ENCODE measurements at places on chromosomes 4 and X.
A peak's percentile ranks its signal among the peaks of the same experiment; 100 is the strongest.

- H3K4me1 ChIP-seq = no peaks in the 10 kb centered on the region
- H3K36me3 ChIP-seq = no peaks in the 10 kb centered on the region
- DNase-seq = no peak
- H3K4me3 ChIP-seq = no peak overlapping the region
- no peaks in the 10 kb centered on the region for H3K27me3 ChIP-seq
Measured at GRCh38 chr4:42498040-42498439, 100.8 kb downstream of the SHISA3 start.

GRCh38 chr4:76674983-76675382, 223.0 kb downstream of the SOWAHB start:
- no peak overlapping the region for H3K27ac ChIP-seq
- H3K27me3 ChIP-seq = no peaks in the 10 kb centered on the region
- H3K36me3 ChIP-seq = peaks cover 25% of the 10 kb centered on the region
- H3K4me1 ChIP-seq = peaks cover 43% of the 10 kb centered on the region
- no peak overlapping the region for H3K4me3 ChIP-seq

- no peaks in the 10 kb centered on the region for H3K27me3 ChIP-seq
- DNase-seq = no peak
- H3K4me3 ChIP-seq = no peak overlapping the region
- H3K36me3 ChIP-seq = no peaks in the 10 kb centered on the region
- no peak overlapping the region for H3K27ac ChIP-seq
Measured at GRCh38 chr4:139922406-139923024, 231.5 kb downstream of the MAML3 start.

DNA sequence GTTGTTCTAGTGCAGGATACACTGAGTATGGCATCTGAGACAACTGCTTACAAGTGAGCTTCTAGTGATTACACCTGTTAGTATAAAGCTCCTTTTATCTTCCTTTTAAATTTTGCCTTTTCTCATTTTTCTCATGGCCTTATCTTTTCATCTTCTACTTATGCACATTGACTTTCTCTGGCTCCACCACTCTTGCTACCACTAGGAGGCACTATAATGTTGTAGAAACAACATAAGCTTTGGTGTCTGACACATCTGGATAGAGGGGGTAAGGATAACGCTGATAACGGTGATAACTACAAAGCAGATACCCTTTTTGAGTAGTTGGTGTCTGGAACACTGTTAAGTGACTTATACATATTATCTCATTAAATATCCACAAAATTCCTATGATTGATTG, 187.4 kb upstream of the TEX13C start:
- H3K4me3 ChIP-seq = no peak overlapping the region
- H3K4me1 ChIP-seq = no peaks in the 10 kb centered on the region
- H3K27ac ChIP-seq = no peak overlapping the region
- no peaks in the 10 kb centered on the region for H3K36me3 ChIP-seq
- no peaks in the 10 kb centered on the region for H3K27me3 ChIP-seq

GRCh38 chrX:125681058-125681457, 361.4 kb downstream of the TEX13C start:
- no peak overlapping the region for H3K27ac ChIP-seq
- no peaks in the 10 kb centered on the region for H3K36me3 ChIP-seq
- no peaks in the 10 kb centered on the region for H3K27me3 ChIP-seq
- H3K4me3 ChIP-seq = no peak overlapping the region
- DNase-seq = no peak

- no peaks in the 10 kb centered on the region for H3K36me3 ChIP-seq
- DNase-seq = no peak
- peaks cover 4% of the 10 kb centered on the region for H3K4me1 ChIP-seq
- peaks cover 7% of the 10 kb centered on the region for H3K27me3 ChIP-seq
- H3K4me3 ChIP-seq = no peak overlapping the region
Measured at GRCh38 chr4:7108660-7109059, 40.8 kb upstream of the GRPEL1 start.

DNA sequence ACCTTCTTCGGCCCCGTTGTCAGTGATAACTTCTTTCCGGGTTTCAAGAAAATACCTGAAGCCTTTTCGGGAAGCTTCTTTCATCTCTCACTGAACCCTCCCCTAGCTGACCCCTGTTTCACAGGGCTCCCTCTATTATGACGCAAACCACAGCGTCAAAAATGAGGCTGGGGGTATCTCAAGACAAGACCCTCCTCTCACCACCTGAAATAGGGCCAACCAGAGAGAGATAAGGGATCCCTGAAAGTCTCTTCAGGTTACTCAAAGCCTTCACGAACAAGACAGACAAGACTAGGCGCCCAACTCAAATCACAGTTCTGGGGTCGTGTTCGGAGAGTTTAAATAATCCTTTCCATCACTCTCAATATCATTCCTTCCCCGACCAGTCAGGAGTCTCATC, 1.2 kb downstream of the PHF8 start:
- H3K4me1 ChIP-seq = peaks cover 23% of the 10 kb centered on the region
- peak overlapping the region; percentile 93 for H3K4me3 ChIP-seq
- H3K36me3 ChIP-seq = peaks cover 40% of the 10 kb centered on the region
- H3K27ac ChIP-seq = peak overlapping the region; percentile 94

DNA sequence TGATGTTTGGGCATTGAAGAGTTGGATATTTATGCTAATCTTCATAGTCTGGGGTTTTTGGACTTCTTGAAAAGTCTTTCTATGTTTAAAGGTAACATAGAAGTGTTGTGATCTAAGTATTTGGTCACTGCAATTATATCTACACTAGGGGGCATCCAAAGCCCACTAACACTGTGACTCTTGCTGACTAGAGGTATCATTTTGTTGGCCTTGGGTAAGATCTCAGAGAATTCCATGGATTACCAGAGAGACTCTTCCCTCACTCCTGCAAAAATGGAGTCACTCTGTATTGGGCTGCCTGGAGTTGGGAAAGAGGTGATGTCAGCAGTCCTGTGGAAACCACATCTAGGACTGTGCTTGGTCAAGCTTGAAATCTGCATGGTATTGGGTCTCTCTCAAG, 1077.6 kb downstream of the FAM133A start:
- no peaks in the 10 kb centered on the region for H3K4me1 ChIP-seq
- no peaks in the 10 kb centered on the region for H3K27me3 ChIP-seq
- no peak overlapping the region for H3K27ac ChIP-seq
- DNase-seq = no peak
- no peak overlapping the region for H3K4me3 ChIP-seq
- H3K36me3 ChIP-seq = no peaks in the 10 kb centered on the region

DNA sequence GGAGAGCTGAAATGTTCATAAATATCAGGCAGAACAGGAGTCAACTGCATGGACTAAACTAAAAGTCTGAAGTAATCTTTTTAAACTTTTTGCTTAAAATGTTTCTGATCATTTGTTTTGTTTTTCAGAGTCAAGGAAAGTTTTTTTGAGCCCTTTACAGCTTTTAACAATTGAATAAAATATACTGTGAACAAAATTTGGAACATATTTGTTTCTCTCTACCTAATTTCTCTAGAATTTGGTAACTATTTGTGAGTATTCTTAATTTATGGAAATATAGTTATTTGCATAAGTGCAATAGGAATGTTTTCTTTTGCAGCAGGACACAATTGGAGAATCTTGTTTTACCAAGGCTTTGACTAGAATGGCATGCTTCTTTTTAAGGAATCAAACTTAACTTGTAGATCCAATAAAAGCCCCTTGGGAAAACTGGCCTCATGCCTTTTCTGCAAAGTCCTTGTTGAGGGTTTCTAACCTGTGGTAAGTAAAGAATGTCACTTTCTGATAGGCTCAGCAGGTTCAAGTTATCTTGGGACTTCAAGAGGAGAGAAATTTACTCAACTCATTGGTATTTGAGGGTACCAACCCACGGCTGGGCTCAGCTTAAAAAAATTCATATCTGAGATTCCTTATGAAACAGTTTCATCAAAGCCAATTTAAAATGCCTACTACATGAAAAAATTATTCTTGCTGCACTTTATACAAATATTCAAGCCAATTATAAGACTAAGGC, 91.5 kb downstream of the UPRT start:
- no peaks in the 10 kb centered on the region for H3K36me3 ChIP-seq
- H3K4me3 ChIP-seq = no peak overlapping the region
- no peak overlapping the region for H3K27ac ChIP-seq
- no peaks in the 10 kb centered on the region for H3K4me1 ChIP-seq

GRCh38 chrX:18643853-18644252, 28.1 kb downstream of the RS1 start:
- no peaks in the 10 kb centered on the region for H3K4me1 ChIP-seq
- H3K4me3 ChIP-seq = no peak overlapping the region
- DNase-seq = no peak
- H3K27ac ChIP-seq = no peak overlapping the region

DNA sequence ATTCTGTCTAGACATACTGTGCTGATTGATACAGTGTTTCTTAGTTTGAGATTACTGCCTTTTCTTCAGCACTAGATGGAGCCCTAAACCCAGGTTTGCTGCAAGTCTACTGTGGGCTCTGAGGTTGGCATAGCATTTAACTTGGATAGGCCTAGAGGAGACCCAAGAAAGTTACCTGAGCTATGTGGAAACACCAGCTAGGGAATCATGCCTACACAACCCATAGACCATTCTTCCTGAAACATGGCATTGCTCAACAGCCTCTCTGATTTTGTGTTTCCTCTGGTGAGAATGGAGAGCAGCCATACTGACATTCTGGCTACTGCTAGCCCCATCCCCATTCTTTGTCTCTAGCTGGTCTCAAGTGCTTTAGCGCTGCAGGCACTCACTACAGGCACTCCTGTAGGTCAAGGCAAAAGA, 287.7 kb upstream of the PCDH18 start:
- H3K27ac ChIP-seq = no peak overlapping the region
- no peaks in the 10 kb centered on the region for H3K4me1 ChIP-seq
- no peak overlapping the region for H3K4me3 ChIP-seq
- DNase-seq = peak; percentile 32

GRCh38 chrX:20266810-20267606, at the start of gene RPS6KA3:
Gene RPS6KA3, minus strand, starts transcription at chrX:20266909. Its CDS starts 277 bp downstream, at chrX:20266632.
- H3K27me3 ChIP-seq = no peaks in the 10 kb centered on the region
- peak within 1 kb of the TSS; percentile 96 for H3K4me3 ChIP-seq
- H3K36me3 ChIP-seq = peaks cover 28% of the 10 kb centered on the region
- DNase-seq = peak; percentile 92
- H3K4me1 ChIP-seq = peaks cover 22% of the 10 kb centered on the region

DNA sequence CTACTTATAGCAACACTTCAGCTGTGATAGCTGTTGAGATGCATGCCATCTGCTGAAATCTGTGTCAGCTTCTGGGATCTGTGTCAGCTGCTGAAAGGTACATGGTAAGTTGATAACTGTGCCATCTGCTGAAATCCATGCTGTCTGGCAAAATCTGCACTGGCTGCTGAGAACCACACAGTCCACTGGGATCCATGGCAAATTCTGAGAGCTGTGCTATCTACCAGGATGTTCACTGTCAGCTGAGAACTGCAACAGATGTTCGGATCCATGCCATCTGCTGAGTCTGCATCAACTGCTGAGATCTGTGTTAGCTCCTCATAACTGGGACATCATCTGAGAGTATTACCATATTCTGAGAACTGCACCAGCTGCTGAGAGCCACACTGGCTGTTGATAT, 430.5 kb upstream of the POU3F4 start:
- no peaks in the 10 kb centered on the region for H3K36me3 ChIP-seq
- H3K27ac ChIP-seq = no peak overlapping the region
- no peak overlapping the region for H3K4me3 ChIP-seq
- no peaks in the 10 kb centered on the region for H3K27me3 ChIP-seq
- no peaks in the 10 kb centered on the region for H3K4me1 ChIP-seq

GRCh38 chrX:150879855-150880807, 18.3 kb downstream of the CD99L2 start:
- no peak overlapping the region for H3K4me3 ChIP-seq
- no peak for DNase-seq
- H3K27ac ChIP-seq = no peak overlapping the region
- no peaks in the 10 kb centered on the region for H3K4me1 ChIP-seq
- no peaks in the 10 kb centered on the region for H3K36me3 ChIP-seq

DNA sequence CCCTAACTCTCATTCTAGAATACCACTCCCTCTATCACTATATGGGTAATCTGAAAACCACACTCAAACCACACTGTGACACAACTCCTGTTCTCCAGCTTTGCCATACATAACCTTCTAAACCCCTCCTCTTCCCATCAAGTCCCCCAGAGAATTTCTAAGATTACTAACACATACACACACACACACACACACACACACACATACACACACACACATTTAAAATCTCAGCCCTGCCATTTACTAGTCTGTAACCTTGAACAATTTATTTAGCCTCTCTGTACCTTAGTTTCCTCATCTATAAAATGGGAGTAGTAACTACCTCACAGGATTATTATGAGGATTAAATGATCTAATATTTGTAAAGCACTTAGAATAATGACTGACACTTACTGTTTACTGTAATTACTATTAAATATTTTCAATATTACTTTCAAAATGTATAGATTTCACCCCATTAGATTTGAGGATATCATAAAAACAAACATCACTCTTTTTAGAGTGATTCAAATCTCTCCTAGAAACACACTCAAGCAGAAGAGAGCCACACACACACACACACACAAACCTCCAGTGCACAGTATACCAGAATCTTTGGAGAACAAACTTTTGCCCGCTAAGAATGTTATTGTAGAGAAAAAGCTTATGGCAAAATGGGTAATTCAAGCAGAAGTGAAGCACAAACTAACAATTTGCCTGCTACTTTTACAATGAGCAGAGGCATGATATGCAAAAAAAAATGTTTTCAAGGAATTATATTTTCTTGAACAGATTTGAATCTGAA, 3.8 kb downstream of the ANKRD50 start:
- H3K36me3 ChIP-seq = peaks cover 7% of the 10 kb centered on the region
- H3K27me3 ChIP-seq = no peaks in the 10 kb centered on the region
- H3K4me3 ChIP-seq = no peak overlapping the region
- H3K27ac ChIP-seq = peak overlapping the region; percentile 42
- DNase-seq = no peak

- no peak for DNase-seq
- H3K4me3 ChIP-seq = peak overlapping the region; percentile 83
- H3K27me3 ChIP-seq = no peaks in the 10 kb centered on the region
- no peak overlapping the region for H3K27ac ChIP-seq
- peaks cover 12% of the 10 kb centered on the region for H3K36me3 ChIP-seq
Measured at GRCh38 chr4:52862639-52863161, 583 bp downstream of the RASL11B start.

DNA sequence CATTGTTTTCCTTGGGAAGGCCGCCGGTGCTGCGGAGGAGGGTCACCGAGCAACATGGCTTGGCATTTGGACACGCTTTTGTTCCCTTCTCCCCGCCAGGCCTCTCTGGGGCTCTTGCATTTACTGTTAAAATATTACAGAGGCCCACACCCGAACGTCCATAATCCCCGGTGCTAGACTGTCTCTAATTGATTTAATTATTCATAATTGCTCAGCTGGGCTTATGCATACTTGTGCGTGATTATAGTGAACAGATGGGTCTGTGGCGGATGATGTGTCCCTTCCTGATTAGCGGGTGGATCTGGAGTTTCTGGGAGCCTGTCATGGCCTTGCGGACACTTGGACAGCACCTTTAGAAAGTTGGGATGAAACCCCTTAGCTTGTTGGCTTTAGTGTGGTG, 100.2 kb upstream of the MSX1 start:
- H3K4me3 ChIP-seq = no peak overlapping the region
- no peak overlapping the region for H3K27ac ChIP-seq
- H3K4me1 ChIP-seq = no peaks in the 10 kb centered on the region
- H3K36me3 ChIP-seq = no peaks in the 10 kb centered on the region
